Ascending aorta (tissue), 2 donors: ENCODE measurements at places on chromosomes 7 and 10.

DNA sequence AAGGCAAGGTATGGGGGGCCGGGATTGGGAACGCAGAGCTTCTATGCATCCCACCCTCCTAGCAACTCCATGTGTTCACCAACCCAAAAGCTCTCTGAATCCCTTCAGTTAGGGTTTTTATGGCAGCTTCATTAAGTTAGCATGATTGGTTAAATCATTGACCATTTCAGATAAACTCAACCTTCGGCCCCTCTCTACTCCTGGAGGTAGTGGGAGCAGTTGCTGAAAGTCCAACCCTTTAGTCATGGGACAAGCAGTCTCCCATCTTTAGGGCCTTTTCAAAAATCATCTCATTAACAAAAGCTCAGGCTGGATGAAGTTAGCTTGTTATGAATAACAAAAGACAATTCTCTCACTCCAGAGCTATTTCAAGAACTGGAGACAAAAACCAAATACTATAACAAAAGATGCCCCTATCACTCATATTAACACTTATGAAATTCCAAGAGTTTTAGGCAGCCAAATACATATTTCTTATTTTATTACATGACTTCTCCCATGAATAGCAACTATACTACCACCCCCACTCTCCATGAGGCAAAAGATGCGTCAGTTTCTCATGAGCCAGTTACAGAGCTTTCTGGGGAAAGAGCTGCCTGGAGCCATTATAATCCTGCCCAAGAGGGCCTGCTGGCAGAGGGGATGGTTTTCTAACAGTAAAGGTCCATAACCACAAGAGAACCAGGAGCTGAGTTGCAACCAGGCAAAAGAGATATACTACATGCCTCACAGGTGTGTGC is 44.6 kb downstream of the SLC16A12 start:
- DNase-seq: no peak

DNA sequence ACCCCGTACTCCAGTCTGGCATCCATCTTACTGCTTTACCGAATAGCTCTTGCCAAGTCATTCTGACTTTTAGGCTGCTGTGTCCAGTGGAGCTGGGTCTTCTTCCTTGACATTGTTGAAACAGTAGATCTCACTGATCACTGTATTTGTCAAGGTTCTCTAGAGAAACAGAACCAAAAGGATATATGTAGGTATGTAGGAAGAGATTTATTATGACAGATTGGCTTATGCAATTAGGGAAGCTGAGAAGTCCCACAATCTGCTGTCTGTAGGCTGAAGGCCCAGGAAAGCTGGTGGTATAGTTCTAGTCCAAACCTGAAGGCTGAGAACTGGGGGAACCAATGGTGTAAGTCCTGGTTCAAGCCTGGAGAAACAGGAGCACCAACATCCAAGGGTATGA is 12.1 kb upstream of the PRRT4 start:
- no peak for DNase-seq

DNA sequence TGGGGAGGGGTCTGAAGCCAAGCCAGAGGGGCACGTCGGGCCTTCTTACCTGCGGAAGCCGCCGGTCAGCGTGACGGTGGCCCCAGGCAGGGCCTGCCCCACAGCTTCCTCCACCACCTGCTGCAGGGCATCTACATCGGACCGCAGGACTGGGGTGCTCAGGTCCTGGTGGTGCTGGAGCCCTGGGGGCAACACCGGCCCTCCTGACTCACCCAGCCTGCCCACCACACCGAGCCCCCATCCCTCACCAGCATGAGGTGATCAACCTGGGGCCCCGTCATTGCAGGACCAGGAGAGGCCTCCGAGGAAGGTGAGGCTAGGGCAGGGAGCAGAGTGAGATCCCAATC is 8.0 kb downstream of the POLM start:
- no peak for DNase-seq

- no peak for DNase-seq
These were observed 35.9 kb downstream of the CCDC3 start for GRCh38 chr10:12965571-12965970.

DNA sequence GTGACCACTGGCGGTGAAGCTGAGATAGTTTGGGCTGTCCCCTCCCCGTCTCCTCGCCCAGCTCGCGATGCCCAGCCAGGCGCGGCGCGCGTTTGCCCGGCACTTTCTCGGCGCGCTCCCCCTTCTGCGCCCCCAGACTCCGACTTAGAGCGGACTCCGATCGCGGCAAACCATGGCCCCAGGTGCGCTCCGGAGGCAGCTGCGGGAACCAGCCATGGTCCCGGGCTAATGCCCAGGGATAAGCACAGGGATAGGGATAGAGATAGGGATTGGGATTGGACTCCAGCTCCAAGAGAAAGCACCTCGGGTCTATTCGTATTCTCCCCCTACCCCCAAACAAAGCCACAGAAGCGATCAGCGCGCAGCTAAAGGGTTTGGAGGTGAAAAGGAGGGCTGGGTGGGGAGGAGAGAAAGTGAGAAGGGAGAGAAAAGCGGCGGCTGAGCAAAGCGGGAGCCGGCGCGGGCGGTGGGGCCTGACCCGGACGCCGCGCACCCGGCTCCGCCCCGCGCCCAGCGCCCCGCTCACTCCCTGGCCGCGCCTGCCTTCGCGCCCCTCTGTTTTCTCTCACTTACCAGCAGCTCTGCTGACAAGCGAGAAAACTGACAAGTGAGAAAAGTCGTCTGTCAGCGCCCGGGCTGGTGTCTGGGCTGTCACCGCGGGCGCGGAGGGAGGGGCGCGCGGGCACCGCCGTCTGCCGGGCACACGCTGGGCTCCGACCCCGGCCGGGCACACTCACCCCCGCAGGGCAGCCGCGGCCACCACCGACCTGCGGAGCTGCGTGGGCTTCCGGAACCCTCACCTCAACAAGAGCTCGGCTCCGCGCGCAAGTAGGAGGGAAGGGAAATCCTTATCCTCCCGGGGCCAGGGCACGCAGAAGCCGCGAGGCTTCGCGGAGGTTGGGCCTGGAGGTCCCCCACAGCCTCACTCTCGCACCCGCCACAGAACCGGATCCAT is at the start of gene PDE1C:
Gene PDE1C (minus strand): TSS at position 2 of the 955 bp plus-strand sequence.
- DNase-seq: no peak

DNA sequence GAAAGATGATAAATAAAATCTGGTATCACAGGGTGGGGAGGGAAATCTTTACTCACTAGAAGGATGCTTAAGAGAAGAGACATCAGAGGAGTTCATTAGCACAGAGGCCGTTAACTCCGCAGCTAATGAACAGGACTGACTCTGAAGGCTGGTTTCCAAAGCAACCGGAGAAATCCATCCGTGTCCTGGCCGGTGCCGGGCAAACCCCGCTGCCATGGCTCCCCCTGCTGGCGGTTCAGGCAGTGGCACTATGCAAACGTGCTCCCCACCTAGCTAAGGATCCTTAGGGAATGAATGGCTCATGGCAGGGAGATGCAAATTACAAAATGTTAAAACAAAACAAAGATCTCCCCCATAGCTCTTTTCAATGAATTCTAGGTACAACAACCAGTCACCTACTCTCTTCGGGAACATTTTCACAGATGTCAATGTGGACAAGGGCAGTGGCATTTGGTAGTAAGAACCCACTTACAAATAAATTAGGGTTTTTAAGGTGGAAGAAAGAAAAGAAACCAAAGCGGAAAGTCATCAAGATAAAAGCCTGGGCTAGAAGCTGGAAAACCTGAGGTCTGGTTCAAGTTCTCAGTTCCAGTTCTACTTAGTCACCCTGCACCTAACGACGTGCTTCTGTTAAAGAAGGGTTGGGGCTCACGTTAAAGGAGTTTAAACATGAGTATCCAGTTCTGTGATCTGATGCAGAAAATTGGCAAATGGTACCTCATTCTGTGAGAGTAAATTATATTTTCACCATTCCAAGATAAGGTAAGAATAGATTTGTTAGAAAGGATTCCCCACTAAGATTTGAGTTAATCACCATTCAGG is 138.2 kb downstream of the SVIL start:
- DNase-seq: peak; percentile 80

DNA sequence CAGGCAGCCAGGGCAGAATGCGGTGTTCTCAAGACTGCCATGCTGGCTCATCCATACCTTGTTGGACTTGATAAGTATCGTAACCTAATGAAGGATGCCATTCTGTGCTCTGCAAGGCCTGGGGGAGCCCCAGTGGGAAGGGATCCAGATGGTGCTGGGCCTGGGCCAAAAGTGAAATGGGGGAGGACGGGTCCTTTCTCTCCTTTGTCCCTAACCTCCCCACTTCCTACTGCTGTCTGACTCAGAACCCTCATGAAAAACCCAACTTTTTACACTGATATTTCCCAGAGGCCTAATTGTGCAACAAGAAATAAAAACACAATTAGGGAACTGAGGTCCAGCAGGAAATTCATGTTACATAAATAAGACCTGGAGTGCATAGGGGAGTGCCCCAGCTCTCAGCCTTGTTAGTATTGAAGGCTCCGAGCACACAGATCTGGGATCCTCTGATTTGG is 193.7 kb upstream of the SVIL start:
- no peak for DNase-seq

DNA sequence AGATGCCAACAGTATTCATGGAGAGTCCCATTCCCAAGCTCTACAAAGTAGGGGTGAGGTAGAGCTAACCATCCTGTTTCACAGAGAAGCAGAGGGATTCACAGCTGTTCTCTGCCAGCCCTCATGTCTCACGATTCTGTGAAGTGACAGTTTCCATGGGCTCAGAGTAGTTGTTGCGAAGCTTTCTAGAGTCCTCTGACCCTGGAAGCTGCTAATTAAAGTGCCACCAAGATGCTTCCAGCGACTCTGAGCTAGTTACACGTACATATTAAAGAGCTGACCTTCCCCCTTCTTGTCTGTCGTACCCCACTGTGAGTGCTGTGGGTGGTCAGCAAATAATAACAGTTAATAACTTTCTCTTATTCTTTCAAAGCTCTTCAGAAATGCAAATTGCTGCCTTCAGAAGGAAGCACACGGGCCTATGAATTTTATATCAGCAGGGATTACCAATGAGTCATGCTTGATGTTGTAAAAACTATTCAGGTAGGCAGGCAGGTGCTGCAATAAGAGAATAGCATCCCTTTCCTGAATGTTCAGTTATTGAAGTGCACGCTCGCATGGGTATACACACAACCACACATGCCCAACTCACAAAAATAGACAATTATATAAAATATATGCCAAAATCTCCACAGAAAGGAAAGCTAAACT is 34.1 kb downstream of the DNAJB9 start:
- no peak for DNase-seq

DNA sequence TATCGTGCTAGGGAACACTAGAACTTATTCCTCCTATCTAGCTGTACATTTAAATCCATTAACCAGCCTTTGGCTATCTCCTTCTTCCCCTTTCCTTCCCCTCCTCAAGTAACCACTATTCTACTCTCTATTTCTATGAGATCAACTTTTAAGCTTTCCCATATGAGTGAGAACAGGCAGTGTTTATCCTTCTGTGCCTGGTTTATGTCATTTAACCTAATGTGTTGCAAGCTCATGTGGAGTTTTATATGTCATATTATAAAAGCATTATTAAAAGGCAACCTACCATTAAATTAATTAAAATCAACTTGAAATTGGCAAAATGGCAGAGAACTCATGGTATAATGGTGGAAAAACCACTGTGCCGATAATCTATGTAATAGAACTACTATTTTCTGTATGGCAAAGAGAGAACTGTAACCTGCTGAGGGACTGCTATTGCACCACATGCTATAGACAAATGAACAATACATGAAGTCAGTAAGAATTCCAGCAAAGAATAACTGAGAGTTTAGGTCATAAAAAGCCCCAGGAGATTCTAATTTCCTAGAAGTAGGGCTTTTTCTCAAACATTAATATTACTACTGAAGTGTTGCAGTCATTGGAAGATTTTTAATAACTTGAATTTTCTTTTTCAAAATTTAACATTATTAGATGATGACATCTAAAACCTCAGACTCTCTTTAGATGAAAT is 81.8 kb downstream of the LRRN3 start:
- DNase-seq: no peak

- DNase-seq: no peak
These were observed 154.1 kb downstream of the USP6NL start for GRCh38 chr10:11457336-11457735.

GRCh38 chr7:151347200-151347599 is 5.6 kb downstream of the NUB1 start:
- DNase-seq: no peak

GRCh38 chr7:93475811-93476210 is 98.7 kb downstream of the CALCR start:
- no peak for DNase-seq

DNA sequence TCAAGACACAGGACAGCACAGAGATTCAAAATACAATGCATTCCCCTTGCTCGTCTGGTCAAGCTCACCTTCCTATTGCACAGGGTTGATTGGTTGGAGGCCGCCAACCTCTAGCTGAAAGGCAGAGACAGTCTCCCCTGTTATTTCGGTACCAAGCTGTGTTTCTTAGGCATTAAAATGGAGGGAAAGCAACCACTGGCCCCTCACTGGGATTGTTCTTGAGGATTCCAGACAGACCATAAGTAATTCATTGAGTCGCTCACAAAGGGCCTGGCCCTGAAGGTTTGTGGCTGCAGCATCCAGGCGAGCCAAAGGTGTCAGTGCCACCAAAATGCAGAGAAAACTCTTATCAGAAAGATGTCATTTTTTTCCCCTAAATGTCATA is 81.2 kb downstream of the PARP12 start:
- no peak for DNase-seq

DNA sequence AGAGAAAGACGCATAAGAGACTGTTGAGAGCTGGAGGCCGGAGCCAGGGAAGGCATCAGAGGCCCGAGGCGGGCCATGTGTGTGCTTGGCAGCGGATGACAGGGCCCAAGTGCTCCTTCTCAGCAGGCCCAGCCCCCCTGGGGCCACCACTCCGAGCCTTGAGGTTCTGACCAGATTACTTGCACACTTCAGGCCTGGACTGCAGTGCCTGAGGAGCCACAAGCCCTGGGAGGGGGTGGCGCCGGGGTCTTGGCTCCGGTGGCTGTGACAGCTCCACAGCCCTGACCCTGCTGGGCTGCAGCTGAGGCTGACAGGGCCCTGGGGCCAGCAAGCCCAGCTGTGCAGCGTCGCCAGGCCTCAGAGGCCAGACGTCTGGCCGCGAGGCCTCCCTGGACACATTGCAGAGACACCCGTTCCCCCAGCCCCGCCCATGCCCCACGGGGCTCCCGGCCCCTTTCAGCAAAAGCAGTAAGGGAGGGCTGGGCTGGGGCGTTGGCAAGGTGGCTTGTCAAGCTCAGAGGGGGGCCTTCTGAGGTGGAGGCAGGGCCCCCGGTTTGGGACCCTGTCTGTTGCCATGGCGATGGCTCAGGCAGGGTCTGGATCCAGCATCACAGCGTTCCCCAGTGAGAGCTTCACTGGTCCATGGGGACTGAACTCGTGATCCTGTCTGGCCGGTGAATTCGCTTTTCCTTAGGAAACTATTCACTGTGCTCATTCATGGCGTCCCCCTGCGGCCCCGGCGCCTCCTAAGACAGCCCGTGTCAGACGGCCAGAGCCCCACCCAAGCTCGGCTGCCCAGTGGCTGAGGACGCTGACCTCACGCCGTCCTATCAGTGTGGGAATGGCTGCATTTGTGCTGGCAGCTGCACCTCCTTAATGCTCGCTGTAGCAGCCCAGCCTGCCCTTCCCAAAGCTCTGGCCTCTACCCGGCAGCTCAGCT is 5.7 kb downstream of the ELN start:
- DNase-seq: peak; percentile 95

DNA sequence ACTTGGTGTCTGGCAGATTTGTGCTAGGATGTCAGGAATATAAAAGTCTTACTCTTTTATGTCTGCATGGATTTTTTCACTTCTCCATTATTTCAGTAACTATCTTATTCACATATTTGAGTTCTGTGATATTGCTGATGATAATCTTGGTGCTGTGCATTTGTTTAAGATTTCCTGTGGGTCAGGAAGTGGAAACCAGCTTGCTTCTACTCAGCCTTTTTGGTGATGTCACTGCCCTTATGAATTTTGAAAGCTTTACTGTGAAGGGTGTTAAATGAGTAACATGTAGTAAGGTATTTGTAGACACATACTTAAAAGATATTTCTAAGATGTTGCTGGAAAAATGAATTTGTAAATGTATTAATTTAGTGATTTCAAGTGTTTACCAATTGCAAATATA is 69.5 kb upstream of the VOPP1 start:
- DNase-seq: no peak
